Left lung (tissue), 14 donors: ENCODE measurements at places on chromosomes 7 and 10. TPM values are rescaled to one million over a fixed set of nuclear protein-coding genes. Genes with fewer than 3 reads are reported as not detected.

LRRC61 gene
- 19.8 TPM for polyA plus RNA-seq

PRLHR gene
- 0.03 TPM for polyA plus RNA-seq

ACSM6 gene
- 0.45 TPM for polyA plus RNA-seq

GSDME gene
- 13.6 TPM for polyA plus RNA-seq

VWDE gene
- 3.8 TPM for polyA plus RNA-seq

PLAC9 gene
- 72.4 TPM for polyA plus RNA-seq

RSPH10B gene
- 5.8 TPM for polyA plus RNA-seq

CHST3 gene
- polyA plus RNA-seq = 10.8 TPM

IRF5 gene
- 2.1 TPM for polyA plus RNA-seq

CLCN1 gene
- not detected for polyA plus RNA-seq

SDHAF3 gene
- polyA plus RNA-seq = 29.6 TPM

FAM24B gene
- polyA plus RNA-seq = 7.4 TPM

EIF3A gene
- polyA plus RNA-seq = 157 TPM

HOXA2 gene
- polyA plus RNA-seq = 16.7 TPM

LRRD1 gene
- 0.64 TPM for polyA plus RNA-seq

ETV1 gene
- polyA plus RNA-seq = 77.9 TPM

PLEKHS1 gene
- polyA plus RNA-seq = 0.13 TPM

DHX32 gene
- polyA plus RNA-seq = 26.2 TPM

SFTPA1 gene
- 19.7 TPM for polyA plus RNA-seq

CDC14C gene
- polyA plus RNA-seq = not detected

DRGX gene
- not detected for polyA plus RNA-seq

GTF2I gene
- polyA plus RNA-seq = 380 TPM

LRRC18 gene
- 1.4 TPM for polyA plus RNA-seq
